Lung (tissue), 17 donors: ENCODE measurements at places on chromosomes 13 and 19. TPM values are rescaled to one million over a fixed set of nuclear protein-coding genes. Genes with fewer than 3 reads are reported as not detected.

The ZNF320 gene
- total RNA-seq: 16.2 TPM

- H3K4me3 ChIP-seq: no peak overlapping the region
- no peak overlapping the region for H3K27ac ChIP-seq
- no peaks in the 10 kb centered on the region for H3K4me1 ChIP-seq
- no peaks in the 10 kb centered on the region for H3K27me3 ChIP-seq
- DNase-seq: no peak
Observed at GRCh38 chr13:85545771-85546170, 253.4 kb downstream of the SLITRK6 start.

- peak overlapping the region; percentile 38 for H3K27ac ChIP-seq
- H3K4me1 ChIP-seq: peaks cover 22% of the 10 kb centered on the region
- H3K36me3 ChIP-seq: no peaks in the 10 kb centered on the region
- no peak overlapping the region for H3K4me3 ChIP-seq
- H3K27me3 ChIP-seq: no peaks in the 10 kb centered on the region
Observed at GRCh38 chr13:44305917-44306370, 67.7 kb upstream of the SERP2 start.

DNA sequence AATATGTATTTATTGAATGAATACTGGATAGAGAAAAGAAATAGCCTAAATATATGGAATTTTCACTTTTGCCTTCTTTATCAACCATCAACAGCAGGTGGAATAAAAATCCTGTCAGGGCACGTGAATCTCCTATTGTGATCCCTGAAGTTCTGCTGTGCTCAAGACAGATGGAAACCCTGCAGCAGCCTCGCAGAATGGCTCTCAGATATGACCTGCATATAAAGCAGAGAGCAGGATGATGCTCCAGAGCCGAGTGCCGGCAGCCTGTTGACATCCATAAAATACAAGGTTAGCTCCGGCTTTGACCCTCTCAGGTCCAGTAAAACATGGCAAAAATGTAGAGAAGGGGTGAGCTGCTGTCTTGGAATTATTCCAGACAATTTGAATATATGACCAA is 659.3 kb downstream of the DIAPH3 start:
- no peaks in the 10 kb centered on the region for H3K27me3 ChIP-seq
- DNase-seq: no peak
- H3K36me3 ChIP-seq: no peaks in the 10 kb centered on the region
- H3K27ac ChIP-seq: no peak overlapping the region
- no peak overlapping the region for H3K4me3 ChIP-seq
- H3K4me1 ChIP-seq: no peaks in the 10 kb centered on the region

DNA sequence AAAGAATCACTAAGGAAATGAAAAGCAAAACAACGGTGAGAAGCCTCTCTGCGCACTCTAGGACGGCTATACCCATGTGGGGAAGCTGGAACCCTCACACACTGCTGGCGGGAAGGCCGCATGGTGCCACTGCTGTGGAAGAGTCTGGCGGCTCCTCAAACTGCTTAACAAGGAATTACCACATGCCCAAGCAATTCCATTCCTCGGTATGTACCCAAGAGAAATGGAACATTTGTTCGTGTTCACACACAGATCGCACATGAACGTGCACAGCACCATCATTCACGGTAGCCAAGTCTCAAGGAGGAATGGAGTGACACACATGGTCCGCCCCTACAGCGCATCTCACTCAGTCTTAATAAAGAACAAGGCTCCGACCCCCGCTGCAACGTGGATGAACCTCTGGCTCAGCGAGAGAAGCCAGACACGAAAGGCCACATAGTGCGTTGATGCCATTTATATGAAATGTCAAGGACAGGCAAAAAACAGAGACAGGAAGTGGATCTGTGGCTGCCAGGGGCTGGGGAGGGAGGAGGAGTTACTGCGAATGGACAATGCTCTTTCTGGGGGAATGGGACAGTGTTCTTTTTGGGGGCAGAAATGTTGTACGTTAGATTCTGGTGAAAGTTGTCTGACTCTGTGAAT is 7.6 kb downstream of the CAPS start:
- H3K4me1 ChIP-seq: no peaks in the 10 kb centered on the region
- H3K4me3 ChIP-seq: no peak overlapping the region
- no peaks in the 10 kb centered on the region for H3K27me3 ChIP-seq
- H3K27ac ChIP-seq: no peak overlapping the region
- H3K36me3 ChIP-seq: peaks cover 40% of the 10 kb centered on the region
- DNase-seq: no peak

DNA sequence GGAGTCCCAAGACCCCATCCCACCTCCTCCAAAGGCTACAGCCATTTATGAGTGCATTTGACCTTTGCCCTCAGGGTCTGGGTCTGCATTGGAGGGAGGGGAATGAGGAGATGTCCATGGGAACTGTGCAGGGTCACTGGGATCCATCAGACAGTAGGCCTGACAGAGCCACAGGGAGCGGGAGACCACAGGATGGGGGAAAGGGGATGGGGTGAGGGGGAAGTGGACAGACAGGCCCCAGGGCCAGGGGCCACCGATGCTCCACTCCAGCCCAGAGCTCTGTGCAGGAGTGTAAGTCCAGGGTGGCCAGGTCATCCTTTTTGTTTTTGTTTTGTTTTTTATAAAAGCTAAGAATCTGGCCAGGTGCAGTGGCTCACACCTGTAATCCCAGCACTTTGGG is 82.5 kb downstream of the CHST8 start:
- no peaks in the 10 kb centered on the region for H3K4me1 ChIP-seq
- no peak overlapping the region for H3K27ac ChIP-seq
- H3K27me3 ChIP-seq: no peaks in the 10 kb centered on the region
- H3K36me3 ChIP-seq: no peaks in the 10 kb centered on the region

DNA sequence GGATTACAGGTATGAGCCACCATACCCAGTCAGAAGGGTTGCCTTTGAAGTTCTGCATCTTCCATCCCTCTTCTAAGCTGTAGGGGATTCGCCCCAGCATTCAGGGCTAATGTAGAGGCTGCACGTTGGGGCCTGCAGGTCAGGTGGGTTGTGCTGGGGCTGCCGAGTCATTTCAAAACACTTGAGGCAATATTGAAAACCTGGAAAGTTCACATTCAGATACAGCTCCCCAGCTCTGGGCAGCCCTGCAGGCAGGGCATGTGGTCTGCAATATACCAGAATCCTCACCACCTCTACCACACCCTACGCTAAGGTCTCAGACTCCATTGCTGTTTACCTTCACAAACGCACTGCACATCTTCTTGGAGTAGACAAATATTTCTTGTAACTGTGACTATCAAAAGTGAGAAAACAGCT is 24.6 kb downstream of the CCNE1 start:
- no peak overlapping the region for H3K4me3 ChIP-seq
- no peak for DNase-seq
- H3K4me1 ChIP-seq: no peaks in the 10 kb centered on the region
- H3K27ac ChIP-seq: no peak overlapping the region
- H3K27me3 ChIP-seq: no peaks in the 10 kb centered on the region

GRCh38 chr19:5107432-5108122 is 138.7 kb downstream of the KDM4B start:
- peaks cover 14% of the 10 kb centered on the region for H3K36me3 ChIP-seq
- no peak overlapping the region for H3K27ac ChIP-seq
- H3K27me3 ChIP-seq: no peaks in the 10 kb centered on the region
- H3K4me1 ChIP-seq: peaks cover 16% of the 10 kb centered on the region

DNA sequence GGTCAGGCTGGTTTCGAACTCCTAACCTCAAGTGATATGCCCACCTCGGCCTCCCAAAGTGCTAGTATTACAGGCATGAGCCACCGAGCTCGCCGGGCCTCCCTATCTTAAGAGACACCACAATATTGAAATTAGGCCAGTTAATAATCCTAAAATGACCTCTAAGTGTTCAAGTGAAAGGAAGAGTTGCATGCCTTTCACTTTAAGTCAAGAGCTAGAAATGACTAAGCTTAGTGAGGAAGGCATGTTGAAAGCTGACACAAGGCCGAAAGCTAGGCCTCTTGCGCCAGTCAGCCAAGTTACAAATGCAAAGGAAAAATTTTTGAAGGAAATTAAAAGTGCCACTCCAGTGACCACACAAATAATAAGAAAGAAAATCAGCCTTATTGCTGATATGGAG is 144.5 kb upstream of the FNDC3A start:
- no peak overlapping the region for H3K27ac ChIP-seq
- H3K4me3 ChIP-seq: no peak overlapping the region
- no peak for DNase-seq
- no peaks in the 10 kb centered on the region for H3K27me3 ChIP-seq
